Stimulated activated CD8-positive, alpha-beta memory T cell treated with anti-CD3 and anti-CD28 coated beads, Interleukin-2, amount 100 ng/mL, for 48 hours (primary cell): ENCODE measurements at places on chromosomes 7 and 10.

DNA sequence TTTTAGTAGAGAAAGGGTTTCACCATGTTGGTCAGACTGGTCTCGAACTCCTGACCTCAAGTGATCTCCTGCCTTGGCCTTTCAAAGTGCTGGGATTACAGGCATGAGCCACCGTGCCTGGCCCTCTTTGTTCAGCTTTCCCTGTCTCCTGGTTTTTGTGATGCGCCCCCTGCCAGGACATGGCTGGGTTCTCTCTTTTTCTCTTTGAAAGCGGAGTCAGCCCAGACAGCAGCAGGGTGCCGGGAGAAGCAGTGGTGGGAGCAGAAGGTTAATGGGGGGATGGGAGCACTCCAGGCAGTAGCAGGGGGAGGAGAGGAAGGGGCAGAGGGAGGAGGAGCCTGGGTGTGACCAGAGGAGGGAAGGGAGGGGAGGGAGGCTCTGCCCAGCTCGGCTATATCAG is 1.8 kb downstream of the MUC3A start:
- no peak for DNase-seq

GRCh38 chr7:7581531-7582179 is 15.0 kb downstream of the MIOS start:
- DNase-seq: no peak

DNA sequence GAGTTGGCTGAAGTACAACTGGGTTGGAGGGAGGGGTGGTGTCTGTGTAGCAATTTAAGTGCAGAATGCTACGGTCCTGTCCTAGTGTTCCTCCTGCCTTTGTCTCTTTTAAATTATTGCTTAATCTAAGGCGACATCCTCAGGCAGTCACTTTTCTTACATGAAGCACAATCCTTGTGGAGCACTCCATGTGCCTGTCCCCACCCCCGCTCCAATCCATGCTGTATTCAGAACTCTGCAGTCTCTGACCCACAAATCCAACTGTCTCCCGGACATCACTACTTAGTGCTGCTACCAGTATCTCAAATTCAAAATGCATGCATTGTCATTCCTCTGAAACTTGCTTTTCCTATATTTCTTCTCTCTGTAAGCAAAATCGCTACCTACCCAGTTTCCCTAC is 91.4 kb upstream of the FAM133B start:
- DNase-seq: no peak

- DNase-seq: peak; percentile 58
Observed at GRCh38 chr10:71696628-71697326, 22.8 kb downstream of the C10orf105 start.

DNA sequence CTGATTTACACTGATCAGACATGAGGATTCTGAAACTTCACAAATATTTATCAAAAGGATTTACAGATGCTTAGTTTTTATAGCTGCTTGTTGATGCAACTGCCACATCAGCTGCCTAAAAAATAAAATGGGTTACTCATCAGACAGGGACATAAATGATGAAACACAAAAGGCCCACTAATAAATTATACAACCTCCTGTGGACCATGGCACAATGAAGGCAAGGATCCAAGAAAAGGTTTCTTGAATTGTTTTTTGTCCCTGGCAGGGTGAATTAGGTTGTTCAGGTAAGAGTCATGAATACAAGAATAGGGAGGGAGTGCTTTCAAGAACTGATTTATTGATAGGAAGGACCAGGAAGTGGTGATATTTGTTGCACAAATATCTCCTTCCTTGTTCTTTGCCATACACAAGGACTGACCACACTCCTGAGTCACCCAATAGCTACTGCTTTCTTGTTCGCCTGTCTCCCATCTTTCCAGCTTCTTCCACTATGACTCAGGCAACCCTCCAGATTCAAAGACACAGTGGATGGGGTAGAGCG is 234.5 kb downstream of the AHR start:
- DNase-seq: no peak

DNA sequence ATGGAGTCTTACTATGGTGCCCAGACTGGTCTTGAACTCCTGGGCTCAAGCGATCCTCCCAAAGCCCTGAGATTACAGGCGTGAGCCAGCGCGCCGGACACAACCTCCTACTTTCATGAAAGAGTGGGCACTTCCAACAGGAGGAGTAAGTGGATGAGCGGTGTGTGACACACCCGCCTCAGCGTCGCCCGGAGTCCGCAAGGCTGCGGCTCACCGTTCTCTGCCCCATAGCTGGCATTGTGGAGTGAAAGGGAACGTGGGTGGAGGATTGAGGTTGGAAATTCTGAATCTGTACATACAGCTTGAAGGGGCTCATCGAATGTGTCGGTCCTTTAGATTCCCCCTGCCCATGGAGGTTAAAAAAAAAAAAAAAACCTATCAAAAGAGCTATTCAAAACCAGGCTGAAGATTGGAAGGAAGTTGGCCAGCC is 524 bp upstream of the PRXL2A start:
- DNase-seq: peak; percentile 49

- no peak for DNase-seq
Observed at GRCh38 chr7:754531-755412, 27.7 kb upstream of the PRKAR1B start.

DNA sequence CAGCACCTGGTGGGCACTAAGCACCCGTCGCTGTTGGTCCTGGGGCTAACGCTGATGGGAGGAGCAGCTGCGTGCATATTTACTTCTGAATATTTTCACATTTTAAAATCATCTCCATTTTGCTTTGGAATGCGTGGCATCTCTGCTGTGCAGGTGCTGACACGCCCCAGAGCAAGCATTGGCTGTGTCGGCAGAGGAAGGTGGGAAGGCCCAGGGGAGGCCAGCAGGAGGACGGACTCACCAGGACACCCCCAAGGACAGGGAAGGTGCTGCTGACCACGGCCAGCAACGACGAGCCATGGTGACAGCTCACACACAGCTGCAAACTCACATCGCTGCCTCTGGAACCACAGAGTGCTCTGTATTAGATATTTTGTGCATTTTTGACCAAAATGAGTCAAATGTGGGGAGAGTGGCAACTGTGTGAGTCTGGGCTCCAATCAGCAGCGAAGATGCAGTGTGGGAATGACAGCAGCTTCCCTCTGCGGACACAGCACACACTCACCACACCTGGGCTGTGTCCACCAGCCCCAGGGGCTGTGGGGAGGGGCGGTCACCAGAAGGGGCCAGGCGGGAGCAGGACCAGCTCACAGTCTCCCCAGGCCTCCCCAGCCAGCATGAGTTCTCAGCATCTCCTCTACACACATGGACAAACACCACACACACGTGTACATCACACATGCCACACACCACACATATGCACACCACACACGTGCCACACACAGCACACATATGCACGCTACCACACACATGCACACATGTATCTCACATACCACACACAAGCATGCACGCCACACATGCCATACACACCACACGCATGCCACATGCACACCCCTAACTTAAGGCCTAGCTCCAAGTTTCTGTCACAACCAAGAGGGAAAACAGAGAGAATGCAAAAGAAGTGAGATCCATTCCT is 58.2 kb downstream of the PTPRN2 start:
- no peak for DNase-seq

GRCh38 chr7:83786858-83787257 is 137.9 kb upstream of the SEMA3E start:
- no peak for DNase-seq

GRCh38 chr7:2616387-2617324 is 15.1 kb upstream of the TTYH3 start:
- DNase-seq: no peak
